ENCODE measurements at places on chromosomes 11 and 22. TPM values are rescaled to one million over a fixed set of nuclear protein-coding genes. Genes with fewer than 3 reads are reported as not detected.

GRCh38 chr22:45743687-45744086 is 72.1 kb downstream of the ATXN10 start:
- H3K27me3 ChIP-seq: no peaks in the 10 kb centered on the region
- peaks cover 27% of the 10 kb centered on the region for H3K36me3 ChIP-seq
- DNase-seq: no peak
- no peak overlapping the region for H3K4me3 ChIP-seq

- H3K4me3 ChIP-seq: no peak overlapping the region
- no peak overlapping the region for H3K27ac ChIP-seq
- no peak for DNase-seq
- H3K36me3 ChIP-seq: no peaks in the 10 kb centered on the region
These were observed 28.4 kb upstream of the BMAL1 start for GRCh38 chr11:13249177-13249576.

GRCh38 chr11:108571001-108571400 is 22.6 kb downstream of the EXPH5 start:
- H3K27ac ChIP-seq: no peak overlapping the region
- no peak overlapping the region for H3K4me3 ChIP-seq
- H3K4me1 ChIP-seq: no peaks in the 10 kb centered on the region
- DNase-seq: no peak

- H3K27ac ChIP-seq: no peak overlapping the region
- no peaks in the 10 kb centered on the region for H3K36me3 ChIP-seq
- peaks cover 35% of the 10 kb centered on the region for H3K4me1 ChIP-seq
- no peak overlapping the region for H3K4me3 ChIP-seq
These were observed 3.9 kb upstream of the LMO2 start for GRCh38 chr11:33895752-33896137.

DNA sequence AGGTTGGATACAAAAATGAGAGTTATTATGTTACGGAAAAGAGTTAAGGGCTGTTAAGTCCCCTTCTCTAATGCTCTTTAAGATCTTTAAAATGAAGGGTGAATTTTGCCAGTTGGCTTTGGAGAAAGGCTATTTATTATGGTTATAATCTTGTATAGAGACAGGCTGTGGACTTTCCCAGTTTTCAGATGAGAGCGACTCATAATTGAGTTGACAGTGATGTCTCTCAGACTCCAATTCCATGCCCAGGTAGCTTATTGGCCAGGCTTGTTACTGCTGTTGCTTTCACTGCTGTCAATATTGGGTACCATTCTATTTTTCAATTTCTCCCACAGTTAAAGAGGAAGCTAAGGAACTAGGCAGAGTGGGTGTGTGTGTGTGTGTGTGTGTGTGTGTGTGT is 13.1 kb downstream of the ENDOD1 start:
- no peak for DNase-seq
- H3K4me1 ChIP-seq: peaks cover 13% of the 10 kb centered on the region
- H3K27ac ChIP-seq: no peak overlapping the region
- no peak overlapping the region for H3K4me3 ChIP-seq
- no peaks in the 10 kb centered on the region for H3K27me3 ChIP-seq
- H3K36me3 ChIP-seq: no peaks in the 10 kb centered on the region

SMIM38 gene
- total RNA-seq: 2.3 TPM

DNA sequence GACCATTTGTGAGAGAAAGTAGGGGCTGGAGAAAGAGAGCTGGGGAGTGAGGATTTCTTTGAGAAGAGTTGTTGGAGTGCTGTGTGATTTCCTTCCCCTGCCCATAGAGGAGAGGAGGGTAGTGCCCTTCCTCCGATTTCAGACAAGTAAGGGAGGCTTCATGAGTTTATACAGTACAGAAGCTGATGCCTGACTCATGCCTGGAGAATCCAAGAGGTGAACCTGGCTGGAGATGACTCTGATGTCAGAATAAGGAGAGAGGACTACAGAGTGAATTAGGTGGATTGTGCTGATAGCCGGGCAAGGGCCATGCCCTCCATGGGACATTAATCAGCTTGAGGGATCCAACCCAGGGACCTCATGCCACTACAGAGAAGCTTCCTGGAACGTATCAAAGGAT is 91.6 kb downstream of the FAR1 start:
- no peaks in the 10 kb centered on the region for H3K4me1 ChIP-seq
- DNase-seq: no peak
- no peak overlapping the region for H3K4me3 ChIP-seq

GLB1L2 gene
- 2.4 TPM for total RNA-seq

GRCh38 chr22:47452184-47452583 is 689.7 kb downstream of the TBC1D22A start:
- no peaks in the 10 kb centered on the region for H3K36me3 ChIP-seq
- DNase-seq: peak; percentile 5
- H3K27ac ChIP-seq: no peak overlapping the region
- no peaks in the 10 kb centered on the region for H3K4me1 ChIP-seq
- H3K27me3 ChIP-seq: no peaks in the 10 kb centered on the region
- H3K4me3 ChIP-seq: no peak overlapping the region

FGF3 gene
- not detected for total RNA-seq

DNA sequence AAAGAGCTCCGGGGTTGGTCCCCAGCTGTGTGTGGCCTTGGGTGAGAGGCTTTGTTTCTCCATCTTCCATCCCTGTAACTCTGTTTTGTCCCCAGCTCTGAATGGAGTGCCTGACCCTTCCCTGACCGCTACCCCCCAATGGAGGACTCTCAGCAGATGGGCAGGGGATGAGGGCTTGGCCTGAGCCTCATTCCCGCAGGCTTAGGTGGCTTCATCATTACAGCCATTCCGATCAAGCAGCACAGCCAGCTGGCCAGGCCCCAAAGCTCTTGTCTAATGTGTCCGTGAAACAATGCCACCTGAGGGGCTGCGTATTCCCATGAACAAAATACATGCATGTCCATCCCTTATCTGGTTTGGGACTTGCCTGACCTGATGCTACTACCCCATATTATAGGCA is 3.9 kb upstream of the CDC42EP2 start:
- H3K36me3 ChIP-seq: no peaks in the 10 kb centered on the region
- no peak overlapping the region for H3K4me3 ChIP-seq
- H3K27ac ChIP-seq: no peak overlapping the region
- DNase-seq: no peak
- H3K4me1 ChIP-seq: peaks cover 10% of the 10 kb centered on the region
- H3K27me3 ChIP-seq: peaks cover 12% of the 10 kb centered on the region

DNA sequence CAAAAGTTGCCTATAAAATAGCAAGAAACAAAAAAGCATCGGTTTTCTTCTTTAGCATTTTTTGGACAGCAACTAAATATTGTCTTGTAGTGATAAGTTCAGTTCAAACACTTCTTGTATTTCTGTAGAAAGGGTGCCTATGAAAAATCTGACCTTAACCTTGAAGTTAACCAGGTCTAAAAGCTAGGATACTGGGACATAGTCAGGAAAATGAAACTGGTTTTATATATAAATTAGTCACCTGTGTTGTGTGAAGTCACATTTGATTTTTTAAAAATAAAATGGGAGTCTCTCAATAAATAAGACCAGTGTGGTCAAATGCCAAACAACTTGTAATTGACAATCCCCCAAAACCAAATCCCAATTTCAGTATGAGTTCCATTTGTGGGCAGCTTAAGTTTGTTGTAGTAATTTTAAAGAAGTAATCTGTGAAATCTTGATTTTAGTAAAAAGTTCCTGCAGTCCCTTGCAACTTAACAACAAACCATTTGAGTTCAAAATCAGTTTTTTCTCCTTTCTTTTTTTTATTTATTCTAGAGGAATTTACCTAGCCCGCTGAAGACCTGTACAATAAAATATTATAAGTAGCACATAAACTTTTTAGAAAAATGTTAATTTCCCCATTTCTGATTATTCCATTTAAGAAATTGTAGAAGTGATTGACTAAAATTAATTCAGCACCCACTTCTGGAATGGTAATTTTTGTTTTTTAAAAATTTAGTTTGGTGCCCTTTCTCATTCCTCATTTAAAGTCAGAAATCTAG is 84.5 kb upstream of the PPARA start:
- no peak overlapping the region for H3K4me3 ChIP-seq
- H3K27ac ChIP-seq: no peak overlapping the region
- H3K4me1 ChIP-seq: peaks cover 32% of the 10 kb centered on the region
- no peak for DNase-seq
- no peaks in the 10 kb centered on the region for H3K36me3 ChIP-seq

VPREB1 gene
- not detected for total RNA-seq

- peak overlapping the region; percentile 81 for H3K27ac ChIP-seq
- peaks cover 54% of the 10 kb centered on the region for H3K4me1 ChIP-seq
- H3K27me3 ChIP-seq: no peaks in the 10 kb centered on the region
- H3K36me3 ChIP-seq: peaks cover 14% of the 10 kb centered on the region
- peak; percentile 44 for DNase-seq
These were observed 442 bp downstream of the COPB1 start for GRCh38 chr11:14499178-14499559.

GRCh38 chr11:73359341-73359740 is 16.9 kb upstream of the RELT start:
- no peaks in the 10 kb centered on the region for H3K4me1 ChIP-seq
- DNase-seq: no peak
- no peaks in the 10 kb centered on the region for H3K27me3 ChIP-seq
- no peak overlapping the region for H3K4me3 ChIP-seq

DNA sequence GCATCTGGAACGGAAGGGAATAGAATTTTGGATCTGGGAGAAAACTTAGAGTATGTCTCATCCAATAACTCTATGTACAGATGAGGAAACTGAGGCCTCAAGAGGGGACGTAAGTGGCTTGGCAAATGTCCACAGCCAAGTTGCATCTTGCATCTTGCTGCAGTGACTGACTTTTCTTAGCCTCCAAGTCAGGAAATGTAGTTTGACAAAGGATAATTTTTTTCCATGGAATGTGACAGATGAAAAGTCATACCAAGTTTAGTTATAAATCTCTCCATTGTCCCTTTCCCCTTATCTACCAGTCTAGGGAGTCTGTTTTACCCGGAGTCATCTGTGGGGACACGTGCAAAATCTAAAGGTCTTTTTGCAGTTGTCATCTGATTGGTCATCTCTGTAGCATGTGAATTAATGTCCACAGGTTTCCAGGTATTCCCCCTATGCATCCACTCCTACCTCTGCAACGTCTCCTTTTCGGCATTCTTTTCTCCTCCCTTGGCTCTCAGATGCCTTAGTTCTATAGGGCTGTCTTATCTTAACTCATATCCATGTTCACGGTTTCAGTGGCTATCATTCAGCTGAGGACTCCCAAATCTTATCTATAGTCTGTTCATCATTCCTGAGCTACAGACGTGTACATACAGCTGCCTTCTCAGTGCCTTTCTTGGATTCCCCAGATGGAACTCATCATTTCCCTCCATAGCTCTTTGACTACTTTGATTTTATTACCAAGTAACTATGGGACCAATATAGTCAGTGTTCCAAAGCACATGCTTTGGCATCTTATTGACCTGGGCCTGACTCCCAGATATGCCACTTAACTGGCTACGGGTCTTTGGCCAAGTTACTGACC is 139.5 kb upstream of the TIMP3 start:
- no peak overlapping the region for H3K4me3 ChIP-seq
- H3K27ac ChIP-seq: no peak overlapping the region
- H3K27me3 ChIP-seq: peaks cover 21% of the 10 kb centered on the region
- no peak for DNase-seq
- no peaks in the 10 kb centered on the region for H3K4me1 ChIP-seq

- DNase-seq: no peak
- no peak overlapping the region for H3K27ac ChIP-seq
- H3K36me3 ChIP-seq: peaks cover 2% of the 10 kb centered on the region
- H3K27me3 ChIP-seq: no peaks in the 10 kb centered on the region
- peaks cover 5% of the 10 kb centered on the region for H3K4me1 ChIP-seq
- no peak overlapping the region for H3K4me3 ChIP-seq
These were observed 12.5 kb downstream of the QSER1 start for GRCh38 chr11:32905028-32905667.

HSPB2 gene
- total RNA-seq: 0.19 TPM
